Breast epithelium (tissue), 4 donors: ENCODE measurements at places on chromosomes 7 and 10. TPM values are rescaled to one million over a fixed set of nuclear protein-coding genes. Genes with fewer than 3 reads are reported as not detected.

GRCh38 chr10:725302-725701 lies 35.8 kb upstream of the DIP2C start:
- H3K36me3 ChIP-seq = no peaks in the 10 kb centered on the region
- H3K27me3 ChIP-seq = no peaks in the 10 kb centered on the region
- no peak overlapping the region for H3K4me3 ChIP-seq
- H3K27ac ChIP-seq = no peak overlapping the region
- no peak for DNase-seq

HOXA2 gene
- total RNA-seq = 0.80 TPM

PVRIG gene
- 0.32 TPM for total RNA-seq

CPED1 gene
- total RNA-seq = 15.4 TPM
